Activated CD4-positive, alpha-beta T cell treated with anti-CD3 and anti-CD28 coated beads, Interleukin-10, Interleukin-2, amounts not matched to agents 100 ng/mL and 50 ng/mL, durations not matched to agents 16 hours and 8 hours (primary cell): ENCODE measurements at places on chromosomes 6 and 20.

DNA sequence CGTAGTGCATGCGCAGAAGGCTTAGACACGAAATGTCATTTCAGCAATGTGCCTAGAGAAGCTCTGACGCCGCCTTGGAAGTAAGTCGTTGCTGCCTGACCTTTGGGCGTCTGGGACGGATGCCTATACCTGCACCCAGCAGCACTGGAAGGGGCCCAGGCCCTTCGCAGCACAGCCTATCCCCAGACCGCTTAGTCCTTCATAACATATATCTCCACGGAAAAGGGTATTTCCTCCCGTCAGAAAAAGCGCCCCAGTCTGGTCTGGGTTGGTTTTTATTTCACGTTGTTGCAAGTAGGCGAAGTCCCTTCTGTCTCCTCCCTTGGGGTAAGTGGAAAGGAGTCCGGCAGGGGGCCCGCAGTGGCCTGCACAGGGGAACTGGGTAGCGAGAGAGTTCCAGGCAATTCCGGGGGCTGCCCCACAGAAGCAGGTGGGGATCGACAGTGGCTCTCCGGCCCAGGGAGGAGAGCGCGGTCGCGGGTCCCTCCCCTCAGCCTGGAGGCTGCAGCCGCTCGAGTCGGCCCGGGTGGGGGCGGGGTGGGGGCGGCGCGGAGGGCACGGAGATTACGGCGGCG lies 559 bp upstream of the EYA4 start:
- DNase-seq: no peak

DNA sequence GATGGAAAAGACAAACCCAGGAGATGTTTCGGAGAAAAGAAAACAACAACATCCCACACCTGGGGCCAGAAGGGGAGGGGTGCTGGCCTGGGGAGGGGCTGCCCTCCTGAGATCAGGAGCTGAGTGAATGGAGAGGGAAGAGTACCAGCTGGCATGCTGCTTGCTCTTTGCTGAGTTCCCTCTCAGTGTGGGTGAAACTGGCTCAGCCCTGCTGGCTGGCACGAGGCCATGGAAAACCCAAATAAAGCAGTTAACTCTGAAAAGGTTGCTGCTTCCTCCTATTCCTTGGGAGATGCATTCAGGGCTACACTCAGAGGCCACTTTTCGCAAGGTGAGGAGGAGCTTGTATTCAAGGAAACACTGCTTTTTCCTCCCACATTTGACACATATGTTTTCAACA lies 8.0 kb upstream of the KCNK16 start:
- DNase-seq: no peak

DNA sequence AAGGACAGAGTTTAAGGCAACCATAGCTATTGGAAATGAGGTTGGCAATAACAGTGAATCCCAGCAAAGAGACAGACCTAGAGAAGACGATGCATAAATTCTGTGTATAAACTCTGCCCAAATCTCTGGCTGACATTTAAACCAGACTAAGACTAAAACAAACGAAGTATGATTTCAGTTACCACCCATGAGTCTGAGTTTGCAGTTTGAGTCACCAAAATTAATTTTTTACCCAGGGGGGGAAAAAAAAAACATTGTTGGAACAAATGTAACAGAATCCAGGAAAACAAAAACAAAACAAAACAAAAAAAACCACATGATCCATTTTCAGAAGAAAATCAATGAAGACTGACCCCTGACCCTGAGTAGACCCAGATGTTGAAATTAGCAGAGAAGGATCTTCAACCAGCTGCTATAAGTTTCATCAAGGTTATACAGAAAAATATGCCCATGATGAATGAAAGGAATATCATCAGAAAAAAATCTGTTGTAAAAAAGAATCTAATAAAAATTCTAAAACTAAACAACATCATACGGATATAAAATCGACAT lies 190.8 kb downstream of the GMDS start:
- DNase-seq: no peak

DNA sequence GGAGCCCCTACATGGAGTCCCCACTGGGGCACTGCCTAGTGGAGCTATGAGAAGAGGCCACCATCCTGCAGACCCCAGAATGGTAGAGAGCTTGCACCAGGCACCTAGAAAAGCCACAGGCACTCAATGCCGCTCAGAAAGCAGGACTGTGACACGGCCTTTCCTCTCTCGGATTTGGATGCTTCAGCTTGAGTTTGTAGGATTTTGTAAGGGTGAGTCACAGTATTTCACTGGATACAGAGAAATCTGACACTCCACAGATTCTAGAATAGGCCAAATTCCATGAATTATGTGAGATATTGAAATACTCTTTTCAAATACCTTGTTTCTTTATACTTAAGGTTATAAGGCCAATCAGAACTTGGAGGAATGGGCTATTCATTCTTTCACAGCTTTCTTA lies 424.5 kb downstream of the HTR1B start:
- no peak for DNase-seq

DNA sequence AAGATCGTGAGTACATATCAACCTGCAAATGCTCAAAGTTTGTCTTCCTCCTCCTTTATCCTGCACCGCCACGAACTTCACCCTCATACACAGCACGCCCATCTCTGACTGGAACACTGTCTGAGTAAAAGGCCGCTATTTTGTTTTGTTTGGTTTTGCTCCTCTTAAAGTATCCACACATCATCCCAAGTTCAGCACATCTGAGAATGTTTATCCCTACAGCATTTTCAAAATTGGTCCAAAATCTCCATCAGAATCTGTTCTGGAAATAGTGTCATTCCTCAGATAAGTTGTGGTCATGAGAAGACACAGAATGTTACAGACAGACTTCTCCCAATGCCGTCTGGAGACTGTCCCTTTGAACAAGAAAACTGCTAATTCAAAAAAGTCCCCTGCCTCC lies 251.6 kb upstream of the ARID1B start:
- no peak for DNase-seq

DNA sequence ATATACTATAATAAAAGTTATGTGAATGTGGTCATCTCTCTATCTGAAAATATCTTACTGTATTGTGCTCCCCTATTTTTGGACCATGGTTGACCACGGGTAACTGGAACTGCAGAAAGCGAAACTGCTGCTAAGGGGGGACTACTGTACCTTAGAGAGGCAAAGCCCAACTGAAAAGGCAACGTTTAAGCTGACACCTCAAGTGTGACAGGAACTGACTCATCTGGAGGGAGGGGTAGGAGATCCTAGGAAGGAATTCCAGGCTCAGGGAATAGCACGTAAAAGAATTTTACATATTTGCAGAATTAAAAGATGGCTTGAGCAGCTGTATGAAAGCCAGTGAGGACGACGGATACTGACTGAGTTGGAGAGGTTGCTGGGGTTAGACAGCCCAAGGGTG lies 34.8 kb downstream of the ELOVL2 start:
- DNase-seq: no peak

DNA sequence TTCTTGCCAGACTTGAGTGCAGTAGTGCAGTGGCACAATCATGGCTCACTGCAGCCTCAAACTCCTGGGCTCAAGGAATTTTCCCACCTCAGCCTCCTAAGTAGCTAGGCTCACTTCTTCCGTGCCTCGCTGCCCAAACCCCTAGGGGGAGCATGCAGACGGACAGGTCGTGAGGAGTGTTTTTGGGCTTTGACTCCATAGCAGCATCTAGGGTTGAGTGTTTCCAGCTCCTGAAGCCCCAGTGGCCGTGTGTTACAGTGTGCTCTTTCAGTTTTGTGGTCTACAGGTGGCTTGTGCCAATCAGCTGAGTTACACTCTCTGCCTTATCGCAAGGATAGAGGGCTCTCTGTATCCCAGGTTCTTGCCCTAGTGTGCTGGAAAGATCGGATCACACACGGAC lies 33.4 kb downstream of the NCOA3 start:
- no peak for DNase-seq

GRCh38 chr6:21095462-21095861 lies 498.1 kb upstream of the SOX4 start:
- no peak for DNase-seq

GRCh38 chr6:97963193-97963592 lies 680.2 kb upstream of the MMS22L start:
- no peak for DNase-seq

DNA sequence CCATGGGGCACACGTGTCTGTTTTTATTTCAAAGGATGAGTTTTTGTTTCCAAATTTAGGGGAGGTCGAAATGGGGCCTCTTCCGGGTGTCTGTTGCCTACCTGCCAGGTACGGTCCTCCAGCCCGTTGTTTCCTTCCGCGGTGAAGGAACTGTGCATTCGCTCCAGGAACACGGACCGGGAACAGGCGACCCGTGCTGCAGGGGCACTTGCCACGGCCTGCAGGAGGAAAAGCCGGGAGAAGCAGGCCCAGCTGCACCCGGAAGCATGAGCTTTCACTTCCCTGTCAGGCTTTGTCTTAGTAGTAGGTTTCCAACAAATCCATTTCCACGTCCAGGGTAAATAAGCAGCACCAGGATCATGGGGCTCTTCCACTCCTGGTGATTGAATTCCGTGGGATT lies 17.0 kb upstream of the NPEPL1 start:
- no peak for DNase-seq
